ENCODE measurements at places on chromosomes 5 and 9.

- H3K27ac ChIP-seq, result no peak overlapping the region
- peaks cover 14% of the 10 kb centered on the region for H3K27me3 ChIP-seq
- H3K4me1 ChIP-seq, result no peaks in the 10 kb centered on the region
- no peak for DNase-seq
Measured at GRCh38 chr5:6472792-6473191, 24.1 kb downstream of the UBE2QL1 start.

- no peaks in the 10 kb centered on the region for H3K27me3 ChIP-seq
- H3K4me3 ChIP-seq, result no peak overlapping the region
- H3K4me1 ChIP-seq, result peaks cover 78% of the 10 kb centered on the region
- H3K27ac ChIP-seq, result peak overlapping the region; percentile 50
- no peak for DNase-seq
Measured at GRCh38 chr5:57185313-57185712, 11.5 kb downstream of the GPBP1 start.

DNA sequence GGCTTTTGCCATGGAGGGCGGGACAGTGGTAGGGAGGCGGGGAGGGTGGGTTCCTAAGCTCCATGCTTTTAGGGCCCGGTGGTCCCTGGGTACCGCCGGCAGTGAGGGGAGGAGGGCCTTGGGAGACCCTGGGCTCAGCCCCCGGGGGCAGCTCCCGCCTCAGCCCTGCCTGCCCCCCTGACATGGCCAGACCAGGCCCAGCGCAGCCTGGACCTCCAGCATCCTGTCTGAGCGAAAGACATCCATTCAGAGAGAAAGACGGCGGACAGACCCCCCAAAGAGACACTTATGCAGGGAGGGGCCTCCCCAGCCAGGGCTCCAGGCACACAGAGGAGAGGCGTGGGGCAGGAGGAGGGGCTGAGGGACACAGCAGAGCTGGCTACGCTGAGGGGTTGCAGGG is 45.3 kb downstream of the KCNT1 start:
- H3K4me1 ChIP-seq, result no peaks in the 10 kb centered on the region
- H3K27me3 ChIP-seq, result no peaks in the 10 kb centered on the region
- no peak for DNase-seq
- H3K4me3 ChIP-seq, result no peak overlapping the region
- H3K27ac ChIP-seq, result no peak overlapping the region

- no peak overlapping the region for H3K4me3 ChIP-seq
- H3K27me3 ChIP-seq, result peaks cover 13% of the 10 kb centered on the region
- no peak overlapping the region for H3K27ac ChIP-seq
- no peak for DNase-seq
- H3K36me3 ChIP-seq, result no peaks in the 10 kb centered on the region
- peaks cover 3% of the 10 kb centered on the region for H3K4me1 ChIP-seq
Measured at GRCh38 chr9:126583144-126583760, 30.5 kb upstream of the LMX1B start.

DNA sequence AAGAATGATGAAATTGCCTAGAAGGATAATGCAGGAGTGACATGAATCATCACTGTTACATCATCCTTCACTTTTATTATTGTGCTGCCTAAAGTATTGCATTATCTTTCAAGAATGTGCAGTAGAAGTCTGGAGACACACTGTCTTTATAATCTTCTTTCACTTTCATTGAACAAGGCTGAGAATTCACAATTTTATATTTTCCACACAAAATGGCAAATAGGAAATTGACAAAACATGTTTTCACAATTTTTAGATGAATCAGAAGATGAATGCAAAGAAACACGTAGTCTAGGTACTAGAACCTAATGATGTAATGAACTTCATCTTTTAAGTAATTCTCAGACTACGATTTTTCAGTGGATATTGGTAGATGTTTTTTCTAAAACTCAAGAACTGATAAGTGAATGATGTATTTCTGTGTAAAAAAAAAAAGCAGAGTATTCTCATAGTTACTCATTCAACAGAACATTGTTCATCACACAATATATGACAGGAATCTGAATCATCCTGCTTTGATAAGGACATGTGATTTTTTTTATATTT is 131.5 kb upstream of the GRHPR start:
- H3K27ac ChIP-seq, result peak overlapping the region; percentile 81
- H3K4me1 ChIP-seq, result peaks cover 50% of the 10 kb centered on the region
- H3K36me3 ChIP-seq, result peaks cover 16% of the 10 kb centered on the region
- H3K4me3 ChIP-seq, result peak overlapping the region; percentile 37
- no peaks in the 10 kb centered on the region for H3K27me3 ChIP-seq
